ENCODE measurements at places on chromosomes 11 and 22. TPM values are rescaled to one million over a fixed set of nuclear protein-coding genes. Genes with fewer than 3 reads are reported as not detected.

DNA sequence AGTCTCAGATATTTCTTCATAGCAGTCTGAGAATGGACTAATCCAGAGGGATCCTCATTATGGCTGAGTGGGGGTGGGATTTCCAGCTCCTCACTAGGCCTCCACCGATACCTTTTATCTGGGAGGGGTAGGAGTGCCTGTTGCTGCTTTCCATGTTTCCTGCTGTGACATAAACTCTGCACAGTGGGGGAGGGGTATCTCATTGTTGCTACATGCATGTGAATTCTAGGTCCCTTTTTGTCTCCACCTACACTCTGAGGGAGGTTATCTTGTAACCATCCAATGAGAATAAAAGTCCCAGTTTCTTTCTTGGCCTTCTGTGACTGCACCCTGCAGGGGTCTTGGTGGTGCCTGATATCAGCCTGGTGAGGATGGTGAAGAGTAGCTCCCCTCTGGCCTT, 60.5 kb downstream of the ADAMTS15 start:
- no peaks in the 10 kb centered on the region for H3K4me1 ChIP-seq
- no peaks in the 10 kb centered on the region for H3K27me3 ChIP-seq
- H3K27ac ChIP-seq, result no peak overlapping the region
- DNase-seq, result no peak

GRCh38 chr11:66888282-66888681, 31.4 kb downstream of the LRFN4 start:
- no peaks in the 10 kb centered on the region for H3K27me3 ChIP-seq
- H3K4me3 ChIP-seq, result no peak overlapping the region
- H3K4me1 ChIP-seq, result no peaks in the 10 kb centered on the region

GRCh38 chr11:120211522-120212258, 858 bp downstream of the OAF start:
- H3K27me3 ChIP-seq, result no peaks in the 10 kb centered on the region
- H3K27ac ChIP-seq, result no peak overlapping the region
- DNase-seq, result no peak
- no peaks in the 10 kb centered on the region for H3K36me3 ChIP-seq
- H3K4me1 ChIP-seq, result no peaks in the 10 kb centered on the region

DNA sequence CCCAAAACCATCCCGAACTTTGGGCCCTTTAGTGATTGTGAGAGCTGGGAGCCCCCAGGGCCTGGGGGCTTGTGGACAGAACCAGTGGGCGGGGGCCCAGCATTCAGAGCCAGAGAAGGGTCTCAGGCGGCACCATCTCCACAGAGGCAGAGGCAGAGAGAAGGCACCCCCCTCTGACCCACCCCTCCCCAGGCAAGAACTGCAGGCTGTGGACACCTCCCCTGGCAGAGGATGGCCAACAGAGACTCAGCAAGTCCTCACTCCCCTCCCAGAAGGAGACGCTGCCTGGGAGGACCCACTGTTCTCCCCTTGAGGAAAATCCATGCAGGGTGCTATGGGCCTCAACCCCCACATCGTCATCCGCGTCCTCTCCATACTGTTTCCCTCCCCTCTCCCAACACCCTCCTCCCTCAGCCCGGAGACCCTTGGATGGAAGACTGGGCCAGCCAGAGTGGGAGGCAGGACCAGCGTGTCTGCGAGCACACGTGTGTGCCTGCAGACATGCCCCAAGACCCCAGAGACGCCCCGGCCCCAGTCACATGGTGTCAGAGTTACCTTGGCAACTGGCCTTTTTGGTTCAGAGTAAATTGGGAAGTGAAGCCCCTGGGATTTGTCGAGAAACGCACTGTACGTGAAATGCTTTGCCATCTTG, 42.6 kb downstream of the KCNC1 start:
- no peaks in the 10 kb centered on the region for H3K4me1 ChIP-seq
- no peak overlapping the region for H3K4me3 ChIP-seq
- no peaks in the 10 kb centered on the region for H3K27me3 ChIP-seq
- H3K27ac ChIP-seq, result no peak overlapping the region
- DNase-seq, result no peak

DNA sequence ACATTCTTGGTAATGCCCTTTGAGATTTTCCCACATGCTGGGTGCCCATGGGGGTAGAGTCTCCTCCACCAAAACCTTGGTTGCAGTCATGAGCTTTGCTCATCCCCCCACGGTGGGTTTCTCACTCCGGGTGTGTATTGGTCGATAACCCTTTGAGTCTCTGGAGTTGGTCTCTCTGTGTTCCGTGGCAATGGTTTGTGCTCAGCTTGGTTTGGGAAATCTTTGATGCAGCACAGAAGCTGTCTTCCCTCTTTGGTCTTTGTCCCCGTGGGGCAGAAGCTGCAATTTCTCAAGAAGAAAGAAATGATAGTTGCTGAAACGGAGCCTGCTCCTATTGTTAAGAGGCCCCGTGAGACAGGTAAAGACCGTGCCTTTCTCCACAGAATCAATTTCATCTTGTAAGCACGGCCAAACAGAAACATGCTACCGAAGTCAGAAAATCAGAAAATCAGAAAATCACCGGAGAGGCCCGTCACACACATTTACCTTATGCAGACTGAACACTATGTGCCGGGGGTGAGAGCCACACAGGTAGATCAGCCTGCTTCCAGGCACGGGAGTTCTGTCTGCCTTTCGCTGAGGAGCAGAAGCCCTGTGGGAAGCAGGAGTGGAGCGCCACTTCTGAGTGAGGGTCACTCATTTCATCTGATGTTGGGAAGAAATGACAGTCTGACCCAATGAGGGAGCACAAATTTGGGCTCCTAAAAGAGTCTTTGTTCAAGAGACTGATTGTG, 186.1 kb downstream of the TBC1D22A start:
- no peak overlapping the region for H3K27ac ChIP-seq
- no peaks in the 10 kb centered on the region for H3K27me3 ChIP-seq
- no peak for DNase-seq
- H3K36me3 ChIP-seq, result no peaks in the 10 kb centered on the region
- no peaks in the 10 kb centered on the region for H3K4me1 ChIP-seq

GRCh38 chr11:90908074-90908473, 685.2 kb upstream of the CHORDC1 start:
- no peak overlapping the region for H3K4me3 ChIP-seq
- no peaks in the 10 kb centered on the region for H3K36me3 ChIP-seq
- H3K27me3 ChIP-seq, result no peaks in the 10 kb centered on the region
- DNase-seq, result no peak
- no peak overlapping the region for H3K27ac ChIP-seq

DNA sequence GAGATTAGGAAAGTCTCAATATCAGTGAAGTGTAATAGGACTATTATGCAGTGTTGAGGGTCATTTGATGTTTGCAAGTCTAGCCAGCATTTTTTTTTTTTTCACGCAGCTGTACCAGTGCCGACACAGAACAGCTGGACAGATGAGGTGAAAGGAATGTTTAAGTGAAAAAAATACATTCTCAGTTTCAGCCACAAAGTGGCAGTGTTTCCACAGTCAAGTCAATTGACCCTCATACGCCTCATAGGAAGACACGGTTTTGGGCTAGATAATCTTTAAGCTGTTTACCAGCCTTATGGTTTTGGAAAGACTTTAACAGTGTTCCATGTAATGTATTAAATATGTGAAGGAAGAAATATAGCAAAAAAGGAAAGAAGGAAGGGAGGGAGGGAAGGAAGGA, 349.9 kb upstream of the ANO3 start:
- H3K4me3 ChIP-seq, result no peak overlapping the region
- no peak overlapping the region for H3K27ac ChIP-seq
- no peak for DNase-seq
- no peaks in the 10 kb centered on the region for H3K4me1 ChIP-seq
- no peaks in the 10 kb centered on the region for H3K27me3 ChIP-seq

DNA sequence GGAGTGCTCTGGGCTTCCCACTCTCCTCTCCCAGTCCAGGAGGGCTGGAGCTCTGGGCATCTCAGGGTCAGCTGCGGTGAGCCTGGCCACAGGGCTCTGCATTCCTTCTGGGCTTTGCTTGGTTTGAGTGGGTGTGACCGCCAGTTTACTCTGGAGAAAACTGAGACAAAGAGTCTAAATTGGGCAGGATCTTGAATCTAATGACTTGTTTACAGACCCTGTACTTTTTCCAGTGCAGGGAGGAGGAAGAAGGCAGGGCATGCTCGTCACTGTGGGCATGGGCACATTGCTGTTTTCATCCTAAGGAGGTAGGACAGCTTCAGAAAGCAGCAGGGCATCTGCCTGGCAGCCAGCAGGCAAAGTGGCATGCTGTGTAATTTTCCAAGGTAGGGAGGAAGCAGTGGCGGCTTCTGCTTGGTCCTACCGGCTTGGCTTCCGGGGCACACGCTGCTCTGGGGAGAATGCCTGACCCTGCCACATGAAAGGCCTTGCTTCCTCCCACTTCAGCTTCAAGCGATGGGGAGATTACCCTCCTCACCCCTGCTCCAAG, 22.9 kb downstream of the FLI1 start:
- no peaks in the 10 kb centered on the region for H3K27me3 ChIP-seq
- H3K36me3 ChIP-seq, result no peaks in the 10 kb centered on the region
- DNase-seq, result no peak
- H3K4me1 ChIP-seq, result peaks cover 4% of the 10 kb centered on the region

DNA sequence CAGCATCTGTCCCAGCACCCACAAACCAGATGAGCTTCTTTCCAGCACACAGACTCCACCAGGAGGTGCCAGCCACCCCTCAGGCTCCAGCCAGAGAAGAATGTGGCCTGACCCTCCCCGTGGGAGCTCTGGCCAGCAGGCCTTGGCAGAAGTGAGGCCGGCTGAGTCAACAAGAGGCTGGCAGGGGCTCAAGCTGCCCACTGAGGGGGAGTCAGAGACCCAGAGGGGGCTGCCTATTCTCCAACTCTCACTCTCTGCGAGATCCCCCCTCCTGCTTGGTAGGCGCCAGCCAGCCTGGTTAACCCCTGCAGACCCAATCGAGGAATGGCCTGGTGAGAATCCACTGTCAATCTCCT, 10.6 kb upstream of the CDC42EP1 start:
- no peaks in the 10 kb centered on the region for H3K36me3 ChIP-seq
- no peak overlapping the region for H3K27ac ChIP-seq
- no peak overlapping the region for H3K4me3 ChIP-seq
- H3K4me1 ChIP-seq, result no peaks in the 10 kb centered on the region

- peak overlapping the region; percentile 3 for H3K27ac ChIP-seq
- no peaks in the 10 kb centered on the region for H3K36me3 ChIP-seq
- H3K27me3 ChIP-seq, result no peaks in the 10 kb centered on the region
- H3K4me3 ChIP-seq, result no peak overlapping the region
Observed at GRCh38 chr11:112525270-112525669, 264.6 kb upstream of the PLET1 start.

DNA sequence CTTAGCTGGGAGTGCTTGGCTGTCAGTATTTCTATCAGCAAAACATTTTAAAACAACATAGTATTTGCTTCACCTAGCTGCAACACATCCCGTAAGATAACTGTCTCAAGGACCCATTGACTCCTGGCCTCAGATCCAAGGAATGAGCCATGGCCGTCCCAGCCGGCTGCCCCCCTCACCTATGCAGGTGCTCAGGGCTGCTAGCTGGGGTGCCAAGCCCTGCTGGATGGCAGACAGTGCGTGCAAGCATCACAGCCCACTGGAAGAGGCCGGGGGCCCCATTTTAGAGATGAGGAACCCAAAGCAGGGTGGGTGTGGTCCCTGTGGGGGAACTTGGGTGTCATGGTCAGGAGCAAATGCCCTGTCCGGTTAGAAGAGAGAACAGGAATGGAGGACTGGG, 8.5 kb downstream of the PSMC3 start:
- no peak for DNase-seq
- H3K4me3 ChIP-seq, result no peak overlapping the region
- H3K27ac ChIP-seq, result no peak overlapping the region
- no peaks in the 10 kb centered on the region for H3K27me3 ChIP-seq

- no peaks in the 10 kb centered on the region for H3K4me1 ChIP-seq
- H3K36me3 ChIP-seq, result peaks cover 6% of the 10 kb centered on the region
- H3K27me3 ChIP-seq, result no peaks in the 10 kb centered on the region
- H3K27ac ChIP-seq, result peak overlapping the region; percentile 84
- DNase-seq, result peak; percentile 99
Observed at GRCh38 chr11:61814958-61815789, 1.6 kb downstream of the FADS1 start.

DNA sequence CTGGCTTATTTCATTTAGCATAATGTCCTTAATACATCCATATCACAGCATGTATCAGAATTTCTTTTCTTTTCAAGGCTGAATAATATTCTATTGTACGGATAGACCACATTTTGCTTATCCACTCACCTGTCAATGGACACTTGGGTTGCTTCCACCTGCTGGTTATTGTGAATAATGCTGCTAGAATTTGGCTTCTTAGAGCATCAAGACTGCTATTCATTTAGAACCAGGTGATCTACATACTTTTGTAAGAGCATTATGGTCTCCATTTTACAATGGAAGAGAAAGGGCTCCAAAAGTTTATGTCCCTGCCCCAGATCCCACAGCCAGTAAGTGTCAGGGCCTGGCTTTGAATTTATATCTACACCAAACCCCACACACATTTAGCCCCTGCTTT, 100.7 kb upstream of the CD82 start:
- no peaks in the 10 kb centered on the region for H3K36me3 ChIP-seq
- no peaks in the 10 kb centered on the region for H3K27me3 ChIP-seq
- no peak overlapping the region for H3K4me3 ChIP-seq

GRCh38 chr22:38213319-38213989, 11.7 kb downstream of the MAFF start:
- H3K27ac ChIP-seq, result no peak overlapping the region
- H3K4me3 ChIP-seq, result no peak overlapping the region
- H3K27me3 ChIP-seq, result no peaks in the 10 kb centered on the region
- no peaks in the 10 kb centered on the region for H3K4me1 ChIP-seq
- H3K36me3 ChIP-seq, result no peaks in the 10 kb centered on the region

DNA sequence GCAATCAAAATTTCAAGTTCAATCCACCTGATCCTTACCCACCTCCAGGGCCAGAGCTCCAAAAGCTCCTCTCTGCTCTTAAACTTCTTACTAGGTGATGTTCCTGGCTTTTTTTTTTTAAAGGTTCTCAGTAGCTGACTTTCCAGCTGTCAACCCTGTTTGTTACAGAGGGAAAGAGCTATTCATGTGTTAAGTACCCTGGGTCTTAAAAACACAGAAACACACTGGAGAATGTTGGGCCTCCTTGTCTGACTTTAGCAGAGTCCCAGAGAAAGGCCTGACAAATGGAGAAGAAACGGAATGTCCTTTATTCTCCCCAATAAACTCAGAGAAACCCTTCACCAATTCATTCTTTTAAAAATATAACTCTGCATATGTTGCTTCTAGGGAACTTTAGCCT, 3.2 kb downstream of the LRRC4C start:
- H3K36me3 ChIP-seq, result no peaks in the 10 kb centered on the region
- no peaks in the 10 kb centered on the region for H3K27me3 ChIP-seq
- H3K4me1 ChIP-seq, result no peaks in the 10 kb centered on the region
- no peak for DNase-seq
- no peak overlapping the region for H3K27ac ChIP-seq
- no peak overlapping the region for H3K4me3 ChIP-seq

- no peaks in the 10 kb centered on the region for H3K4me1 ChIP-seq
- no peak overlapping the region for H3K4me3 ChIP-seq
- H3K27me3 ChIP-seq, result no peaks in the 10 kb centered on the region
- no peak overlapping the region for H3K27ac ChIP-seq
- no peak for DNase-seq
- H3K36me3 ChIP-seq, result peaks cover 5% of the 10 kb centered on the region
Observed at GRCh38 chr11:94869186-94869585, 101.0 kb downstream of the AMOTL1 start.

- no peak for DNase-seq
- H3K27ac ChIP-seq, result no peak overlapping the region
- no peak overlapping the region for H3K4me3 ChIP-seq
Observed at GRCh38 chr22:43239193-43239780, 52.4 kb upstream of the TTLL12 start.

The GLYATL1 gene
- not detected for total RNA-seq

The PATE4 gene
- not detected for total RNA-seq

The TPBGL gene
- total RNA-seq, result 0.36 TPM

The GLYAT gene
- total RNA-seq, result not detected

The TRIM51 gene
- not detected for total RNA-seq

The HOATZ gene
- total RNA-seq, result not detected

The FLRT1 gene
- total RNA-seq, result 0.10 TPM

The ISX gene
- not detected for total RNA-seq

The AASDHPPT gene
- 20.0 TPM for total RNA-seq

The ANO3 gene
- total RNA-seq, result 0.55 TPM

The MRGPRE gene
- not detected for total RNA-seq

The SNRPD3 gene
- 44.8 TPM for total RNA-seq

The ARHGAP42 gene
- total RNA-seq, result 15.8 TPM

Measured in aorta (tissue), 5 donors.